ENCODE measurements at places on chromosomes 2 and 18. TPM values are rescaled to one million over a fixed set of nuclear protein-coding genes. Genes with fewer than 3 reads are reported as not detected.

DNAH7 gene
- 0.99 TPM for total RNA-seq

DOK6 gene
- 4.0 TPM for total RNA-seq

DNA sequence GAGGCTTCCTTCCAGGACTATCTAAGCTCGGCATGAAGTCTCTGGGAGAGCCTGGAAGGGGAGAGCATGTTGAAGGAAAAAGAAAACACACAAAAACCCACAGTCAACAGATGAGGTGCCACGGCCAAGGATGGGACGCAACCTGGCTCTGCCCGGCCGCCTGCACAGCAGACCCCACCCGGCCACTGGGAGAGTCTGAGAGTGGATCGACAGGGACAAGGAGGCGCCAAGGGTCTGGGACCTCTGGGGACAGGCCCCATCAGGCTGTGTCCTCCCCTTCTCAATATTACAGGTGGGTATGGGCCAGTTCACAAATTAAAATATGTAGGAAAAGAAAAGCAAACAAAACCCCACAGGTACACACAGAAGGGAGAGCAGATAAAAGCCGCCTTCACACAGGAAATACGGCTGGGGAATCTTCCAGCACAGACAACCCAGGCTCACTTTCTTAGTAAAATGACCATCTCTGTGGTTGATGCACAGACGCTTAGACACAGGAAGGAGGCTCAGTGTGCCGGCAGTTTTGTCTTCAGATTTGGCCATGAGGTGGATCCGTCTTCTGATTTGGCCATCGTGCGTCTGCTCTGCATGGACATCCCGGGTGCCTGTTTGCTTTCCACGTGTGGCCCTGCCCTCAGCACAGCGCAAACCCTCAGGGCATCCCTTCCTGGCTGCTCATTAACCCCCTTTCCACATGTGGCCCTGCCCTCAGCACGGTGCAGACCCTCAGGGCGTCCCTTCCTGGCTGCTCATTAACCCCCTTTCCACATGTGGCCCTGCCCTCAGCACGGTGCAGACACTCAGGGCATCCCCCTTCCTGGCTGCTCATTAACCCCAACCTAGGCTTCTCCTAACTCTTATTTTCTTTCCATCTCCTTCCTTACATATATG, 138.4 kb downstream of the EIPR1 start:
- no peak for DNase-seq

GRCh38 chr2:233062451-233062850, 2.3 kb downstream of the INPP5D start:
- no peak for DNase-seq

- DNase-seq, result no peak
Measured at GRCh38 chr2:102073168-102073724, 69.3 kb upstream of the IL1R1 start.

GRCh38 chr2:116094196-116094595, 1651.8 kb downstream of the DPP10 start:
- DNase-seq, result no peak
